NCI-H460 (cell line): ENCODE measurements at places on chromosomes 6 and 20.

- no peak for DNase-seq
Measured at GRCh38 chr6:35084511-35085203, 56.5 kb downstream of the TCP11 start.

GRCh38 chr20:9166153-9166780, 97.4 kb downstream of the PLCB4 start:
- no peak for DNase-seq

DNA sequence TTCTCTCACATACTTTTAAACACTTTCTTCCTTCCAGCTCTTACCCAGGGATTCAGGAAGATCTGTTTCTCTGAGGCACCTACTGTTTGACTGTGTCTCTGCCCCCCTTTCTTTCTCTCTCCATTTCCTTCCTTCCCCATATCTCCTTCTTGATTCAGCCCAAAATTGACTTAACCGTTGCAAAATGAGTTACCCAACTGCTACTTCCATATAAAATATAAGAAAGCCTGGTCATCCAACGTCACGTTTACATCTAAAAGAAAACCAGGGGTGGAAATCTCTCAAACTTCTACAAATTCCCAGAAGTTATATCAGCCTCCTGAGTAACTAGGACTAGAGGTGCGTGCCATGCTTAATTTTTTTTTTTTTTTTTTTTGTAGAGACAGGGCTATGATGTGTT, 95.2 kb upstream of the INSM1 start:
- DNase-seq, result no peak

- no peak for DNase-seq
Measured at GRCh38 chr6:35310265-35310831, 12.7 kb downstream of the DEF6 start.

DNA sequence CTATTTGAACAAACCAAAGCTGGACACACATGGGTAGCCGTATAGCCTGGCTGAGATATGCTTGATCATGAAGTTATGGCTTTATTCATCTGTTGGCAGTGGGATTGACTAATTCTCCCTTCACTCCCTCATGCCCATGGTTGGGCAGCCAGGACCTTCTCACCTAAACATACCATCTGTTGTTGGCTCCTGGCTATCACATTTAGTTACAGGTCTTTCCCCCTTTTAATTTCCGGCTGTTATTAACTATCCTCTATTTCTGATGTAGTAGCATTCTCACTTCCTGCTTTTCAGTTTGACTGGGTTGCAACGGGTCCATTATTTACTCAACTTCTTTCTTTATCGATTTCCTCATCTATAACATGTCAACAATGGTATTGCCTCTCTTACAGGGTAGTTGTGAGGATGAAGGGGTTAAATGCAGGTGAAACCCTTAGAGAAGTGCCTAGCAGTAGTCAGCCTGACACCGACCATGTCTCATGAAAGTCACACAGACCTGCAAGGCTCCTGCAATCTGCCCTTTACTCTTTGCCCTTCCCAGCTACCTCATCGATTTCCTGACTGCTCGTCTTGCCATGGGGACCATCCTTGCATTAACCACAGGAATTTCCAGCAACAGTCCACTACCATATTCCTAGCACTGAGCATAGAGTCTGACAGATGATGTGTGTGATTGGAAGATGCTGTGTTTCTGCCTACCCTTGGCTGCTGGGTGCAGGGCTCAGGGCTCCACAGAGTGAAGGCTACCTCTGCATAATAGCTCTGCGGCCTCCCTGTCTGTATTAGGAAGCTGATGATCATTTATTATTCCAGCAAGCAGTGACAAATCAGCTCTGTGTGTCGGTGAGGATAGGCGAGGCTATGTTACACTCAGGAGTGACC, 42.2 kb downstream of the PPP1R14C start:
- DNase-seq, result no peak

GRCh38 chr20:52439375-52439774, 247.8 kb upstream of the ZFP64 start:
- no peak for DNase-seq

DNA sequence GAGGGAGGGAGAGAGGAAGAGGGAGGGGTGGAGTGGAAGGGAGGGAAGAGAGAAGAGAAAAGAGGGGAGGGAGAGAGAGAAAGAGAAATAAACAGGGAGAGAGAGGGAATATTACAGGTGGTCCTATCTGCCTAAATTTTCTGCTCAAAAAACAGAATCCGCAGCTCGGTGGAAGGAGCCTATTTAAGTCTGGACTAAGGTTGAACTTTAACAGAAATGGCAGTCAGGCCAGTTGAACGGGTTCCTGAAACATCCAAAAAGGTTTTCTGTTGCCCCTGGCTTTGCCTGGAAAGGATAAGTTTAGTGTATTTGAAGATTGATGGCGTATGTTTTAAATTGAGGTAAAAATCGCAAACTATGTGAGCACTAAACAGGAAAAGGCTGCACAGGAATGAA, 2.2 kb downstream of the TFAP2B start:
- no peak for DNase-seq

- peak; percentile 20 for DNase-seq
Measured at GRCh38 chr20:57048027-57048869, 218.2 kb downstream of the BMP7 start.

- DNase-seq, result no peak
Measured at GRCh38 chr6:36491378-36491965, 48.7 kb downstream of the KCTD20 start.

GRCh38 chr20:39291301-39291700, 329.2 kb downstream of the DHX35 start:
- no peak for DNase-seq

- no peak for DNase-seq
Measured at GRCh38 chr6:30102414-30102969, 10.4 kb downstream of the TRIM31 start.

DNA sequence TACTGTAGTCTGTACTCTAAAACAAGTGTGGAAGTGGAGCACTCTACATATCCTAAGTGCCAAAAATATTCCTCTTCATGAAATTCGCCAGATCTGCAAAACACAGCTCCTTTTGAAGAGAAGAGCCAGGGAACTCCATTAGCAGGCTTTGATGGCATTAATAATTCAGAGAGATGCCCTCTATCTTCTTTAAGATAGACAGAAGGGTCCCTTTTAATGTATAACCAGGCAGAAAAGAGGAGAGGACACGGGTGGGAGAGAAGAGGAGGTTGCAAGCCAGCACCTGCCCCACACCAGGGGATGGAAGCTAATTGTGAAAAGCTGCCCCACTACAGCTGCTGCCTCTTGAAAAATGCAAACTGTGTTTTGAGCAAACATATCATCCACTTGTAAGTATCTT, 3.7 kb upstream of the RFPL4B start:
- DNase-seq, result no peak

DNA sequence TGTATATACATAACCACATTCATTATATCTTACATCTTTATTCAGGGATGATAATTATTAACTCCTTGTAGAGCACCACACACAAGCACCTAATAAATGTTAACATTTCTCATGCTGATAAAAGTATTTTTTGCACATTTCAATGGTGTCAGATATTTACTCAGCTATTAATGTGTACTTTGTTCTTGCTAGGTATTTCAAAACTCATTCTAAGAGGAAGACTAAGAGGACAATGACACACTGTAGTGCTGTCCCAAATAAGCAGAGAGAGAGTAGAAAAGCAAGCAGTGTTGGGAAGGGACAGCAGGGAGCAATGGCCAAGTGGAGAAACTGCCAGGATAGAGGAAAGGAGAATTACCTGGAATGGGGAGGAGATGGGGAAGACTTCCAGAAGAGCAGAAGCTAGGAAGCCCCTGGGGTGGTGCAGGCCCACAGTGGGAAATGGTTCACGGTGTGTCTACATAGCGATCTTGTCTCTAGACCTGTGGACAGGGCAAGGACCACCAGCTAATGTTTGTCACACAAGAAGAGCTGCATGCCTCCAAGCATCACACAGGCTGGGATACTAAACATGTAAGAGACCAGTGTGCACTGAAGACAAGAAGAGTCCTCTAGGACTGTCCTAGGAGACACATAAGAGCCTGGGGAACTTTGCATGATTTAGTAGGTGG, 55.3 kb downstream of the RARS2 start:
- no peak for DNase-seq

DNA sequence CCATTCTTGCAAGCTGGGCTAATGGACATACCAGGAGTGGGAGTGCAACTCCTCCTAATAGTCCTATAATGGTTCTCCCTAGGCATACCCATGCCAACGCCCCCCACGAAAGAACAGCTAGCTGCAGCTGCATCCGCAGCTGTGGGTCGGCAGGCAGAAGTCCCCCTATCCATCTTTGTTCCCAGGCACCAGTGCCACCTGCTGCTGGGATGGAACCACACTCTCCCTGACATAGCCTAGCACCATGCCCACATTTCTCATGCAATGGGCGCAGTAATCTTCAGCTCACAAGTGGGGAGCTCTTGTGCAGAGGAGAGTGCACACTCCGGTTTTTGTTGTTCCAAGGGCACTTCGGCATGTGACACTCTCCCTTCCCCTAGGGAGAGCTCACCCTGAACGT, 567.8 kb downstream of the GRIK2 start:
- no peak for DNase-seq

- DNase-seq, result no peak
Measured at GRCh38 chr20:1803061-1803931, 91.9 kb upstream of the SIRPA start.

DNA sequence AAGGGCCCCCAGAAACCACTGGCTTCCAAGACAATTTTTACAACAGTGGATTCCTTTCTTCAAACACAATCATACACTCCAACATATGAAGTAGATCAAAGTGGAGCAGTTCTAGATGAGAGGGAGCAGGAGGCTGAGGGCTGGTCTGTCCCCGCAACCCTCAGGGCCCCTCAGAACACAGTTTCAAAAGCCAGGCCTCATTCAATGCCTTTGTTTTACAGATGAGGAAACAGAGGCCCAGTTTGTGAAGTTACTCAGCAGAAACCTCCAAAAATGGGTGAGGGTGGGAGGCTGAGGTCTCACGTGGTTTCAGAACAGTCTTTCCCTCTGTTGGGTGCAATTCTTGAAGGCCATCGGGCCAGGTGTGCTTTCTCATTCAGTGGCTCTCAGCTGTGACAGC, 134.9 kb downstream of the SCML4 start:
- DNase-seq, result no peak

DNA sequence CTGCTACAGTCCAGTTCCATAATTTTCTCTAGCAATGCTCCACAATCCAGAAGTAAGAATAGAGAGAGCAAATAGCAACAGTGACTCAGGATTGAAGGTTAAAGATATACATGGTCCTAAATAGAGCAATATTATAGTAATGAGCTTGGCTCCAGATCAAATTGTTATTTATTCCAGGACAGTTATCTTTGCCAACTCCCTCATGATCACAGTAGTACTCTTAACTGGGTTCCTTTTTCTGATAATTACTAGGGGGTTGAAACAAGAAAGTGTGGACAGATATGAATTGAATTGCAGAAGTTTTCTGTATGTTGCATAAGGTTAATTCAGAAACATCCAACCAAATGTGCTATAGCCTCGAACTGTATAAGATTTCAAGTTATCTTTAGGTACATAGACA, 11.9 kb downstream of the FAM184A start:
- no peak for DNase-seq

- no peak for DNase-seq
Measured at GRCh38 chr6:116101790-116102189, 1.1 kb downstream of the NT5DC1 start.

DNA sequence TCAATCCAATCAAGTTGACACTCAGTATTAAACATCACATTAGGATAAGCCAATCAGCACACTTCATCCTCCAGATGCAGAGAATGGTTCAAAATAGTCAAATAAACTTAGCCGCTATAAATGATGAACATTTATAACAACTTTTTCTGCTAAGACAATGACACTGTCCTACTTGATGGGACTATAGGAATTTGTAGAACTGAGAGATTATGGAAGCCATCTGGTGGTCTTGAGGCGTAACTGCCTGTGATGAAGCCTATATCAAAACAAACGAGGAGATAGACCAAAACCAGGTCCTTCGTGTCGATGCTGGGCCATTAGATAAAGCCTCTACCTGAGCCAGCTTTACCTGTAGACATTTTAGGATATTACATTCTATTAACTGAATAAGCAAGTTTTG, 631.1 kb downstream of the COL12A1 start:
- no peak for DNase-seq

DNA sequence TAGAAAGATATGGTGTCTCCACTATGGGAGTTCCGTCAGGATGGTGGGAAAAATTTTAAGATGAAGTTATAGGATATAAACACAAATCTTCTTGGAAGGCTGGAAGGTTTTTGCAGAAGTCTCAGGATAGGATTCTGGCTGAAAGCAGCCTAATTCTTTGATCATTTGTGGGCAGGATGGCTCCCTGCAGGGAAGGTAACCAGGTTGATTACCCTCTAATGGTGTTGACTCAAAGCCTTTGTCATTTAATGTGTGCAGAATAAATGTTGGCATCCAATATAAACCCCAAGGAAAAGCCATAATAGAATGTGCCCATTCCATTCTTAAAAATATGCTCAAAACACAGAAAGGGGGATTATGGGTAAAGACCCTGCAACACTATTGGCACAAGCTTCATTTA, 204.3 kb downstream of the EPM2A start:
- DNase-seq, result no peak

DNA sequence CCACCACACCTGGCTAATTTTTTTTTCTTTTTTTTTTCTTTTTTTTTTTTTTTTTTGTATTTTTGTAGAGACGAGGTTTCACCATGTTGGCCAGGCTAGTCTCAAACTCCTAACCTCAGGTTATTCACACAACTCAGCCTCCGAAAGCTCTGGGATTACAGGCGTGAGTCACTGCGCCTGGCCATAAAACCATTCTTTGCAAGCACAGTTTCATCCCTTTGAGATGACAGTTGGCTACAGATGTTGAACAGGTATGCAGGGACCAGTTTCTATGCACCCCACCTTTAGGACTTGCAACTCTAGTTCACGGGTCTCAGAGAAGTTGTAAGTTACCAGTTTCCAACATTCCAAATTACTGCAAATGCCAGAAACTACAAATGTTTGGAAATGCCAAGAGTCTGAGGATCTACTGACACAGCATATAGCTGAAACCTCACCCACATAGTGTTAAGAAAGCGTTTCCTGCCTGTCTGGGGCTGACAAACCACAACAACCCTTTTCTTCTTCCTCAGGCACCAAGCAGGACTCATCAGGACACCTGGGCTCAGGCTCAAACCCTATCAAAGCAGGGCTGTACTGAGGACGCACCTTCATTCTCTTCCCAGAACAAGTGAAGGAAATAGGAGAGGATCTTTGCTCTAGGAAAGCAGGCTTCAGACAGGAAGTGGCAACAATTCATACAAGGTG, 22.9 kb downstream of the ARHGAP18 start:
- DNase-seq, result no peak

- DNase-seq, result no peak
Measured at GRCh38 chr6:134341999-134342567, 24.2 kb upstream of the SGK1 start.

GRCh38 chr6:14458669-14459266, 341.2 kb downstream of the CD83 start:
- DNase-seq, result no peak

GRCh38 chr20:47984437-47984836, 199.2 kb upstream of the SULF2 start:
- DNase-seq, result no peak

DNA sequence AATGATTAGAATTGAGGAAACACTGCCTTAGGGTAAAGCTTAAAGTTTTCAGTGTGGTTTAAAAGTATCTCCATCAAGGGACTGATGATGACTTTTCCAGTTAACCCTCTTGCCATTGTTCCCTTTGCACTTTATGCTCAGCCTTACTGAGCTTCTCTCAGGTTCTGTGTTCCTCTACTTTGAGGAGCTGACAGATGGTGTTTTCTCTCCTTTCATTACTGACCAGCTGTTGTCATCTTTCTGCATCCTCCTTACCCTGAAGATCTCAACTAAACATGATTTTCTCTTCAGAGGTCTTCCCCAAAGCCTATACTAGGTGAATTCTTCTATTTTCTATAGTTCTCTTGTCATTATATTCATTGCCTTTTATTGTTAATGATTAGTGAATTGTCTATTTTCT, 475.6 kb upstream of the SYNCRIP start:
- no peak for DNase-seq
